Activated CD4-positive, alpha-beta T cell treated with anti-CD3 and anti-CD28 coated beads, Interleukin-2, amount 50 U/mL, for 24 hours (primary cell): ENCODE measurements at places on chromosomes 2 and 18.

DNA sequence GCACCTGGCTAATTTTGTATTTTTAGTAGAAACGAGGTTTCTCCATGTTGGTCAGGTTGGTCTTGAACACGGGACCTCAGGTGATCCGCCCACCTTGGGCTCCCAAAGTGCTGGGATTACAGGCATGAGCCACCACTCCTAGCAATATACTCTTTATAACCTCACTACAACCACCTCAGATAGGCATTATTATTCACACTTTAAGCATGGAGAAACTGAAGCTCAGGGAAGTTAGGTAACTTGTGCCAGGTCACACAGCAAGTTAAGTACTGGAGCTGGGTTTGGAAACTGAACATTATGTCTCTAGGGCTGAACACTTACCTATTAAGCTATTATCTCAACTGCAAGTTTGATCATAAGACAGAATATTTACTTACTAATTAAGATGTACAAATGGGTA is 42.6 kb upstream of the ACTR2 start:
- no peak for DNase-seq

DNA sequence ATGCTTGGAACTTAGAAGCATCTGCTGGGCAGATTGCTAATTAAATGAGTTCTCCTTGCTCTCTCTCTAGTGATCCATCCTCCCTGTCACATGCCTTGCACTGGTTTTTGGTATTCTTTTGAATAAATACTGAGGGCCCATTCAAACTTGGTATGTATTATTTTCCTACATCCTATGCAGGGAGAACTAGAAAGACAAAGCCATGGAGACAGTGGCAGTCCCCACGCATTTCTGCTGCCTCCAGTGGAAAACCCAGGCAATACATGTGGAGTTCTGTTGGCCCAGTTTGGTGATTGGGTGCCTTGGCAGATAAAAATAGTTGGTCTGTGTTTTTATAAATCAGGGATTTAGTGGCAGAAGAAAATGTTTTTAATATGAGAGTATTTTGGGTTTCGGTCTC is 68.7 kb downstream of the DIS3L2 start:
- DNase-seq, result no peak

- no peak for DNase-seq
These were observed 1.7 kb upstream of the PRKD3 start for GRCh38 chr2:37326285-37326684.

GRCh38 chr18:75122334-75122958 is 86.5 kb downstream of the PTGR3 start:
- DNase-seq, result no peak

DNA sequence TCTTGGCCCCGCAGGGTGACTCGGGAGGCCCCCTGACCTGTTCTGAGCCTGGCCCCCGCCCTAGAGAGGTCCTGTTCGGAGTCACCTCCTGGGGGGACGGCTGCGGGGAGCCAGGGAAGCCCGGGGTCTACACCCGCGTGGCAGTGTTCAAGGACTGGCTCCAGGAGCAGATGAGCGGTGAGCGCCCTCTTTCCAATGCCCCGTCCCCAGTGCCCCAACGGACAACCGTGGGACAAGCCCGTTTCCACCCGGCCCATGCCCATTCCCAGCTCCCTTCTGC is 2.6 kb upstream of the CHRND start:
- no peak for DNase-seq

GRCh38 chr18:10454681-10455557 is 484 bp downstream of the APCDD1 start:
- no peak for DNase-seq

DNA sequence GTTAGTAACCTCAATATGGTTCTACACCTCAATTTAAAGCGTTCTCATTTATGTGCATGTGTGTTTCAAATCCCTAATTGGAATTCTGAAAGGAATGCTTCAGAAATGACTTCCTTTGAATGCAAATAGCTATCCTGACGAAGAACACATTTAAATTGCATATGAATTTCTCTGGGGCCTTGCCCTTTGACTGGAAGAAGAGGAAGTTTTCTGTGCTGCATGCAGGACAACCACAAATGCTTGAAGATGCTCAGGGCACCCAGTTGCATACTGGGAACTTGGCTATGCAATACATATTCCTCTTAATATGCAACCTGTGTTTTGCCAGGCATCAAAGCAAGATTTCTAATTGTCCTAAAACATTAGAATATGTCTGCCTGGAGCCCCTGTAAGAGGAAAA is 55.3 kb downstream of the TMEM178A start:
- no peak for DNase-seq

DNA sequence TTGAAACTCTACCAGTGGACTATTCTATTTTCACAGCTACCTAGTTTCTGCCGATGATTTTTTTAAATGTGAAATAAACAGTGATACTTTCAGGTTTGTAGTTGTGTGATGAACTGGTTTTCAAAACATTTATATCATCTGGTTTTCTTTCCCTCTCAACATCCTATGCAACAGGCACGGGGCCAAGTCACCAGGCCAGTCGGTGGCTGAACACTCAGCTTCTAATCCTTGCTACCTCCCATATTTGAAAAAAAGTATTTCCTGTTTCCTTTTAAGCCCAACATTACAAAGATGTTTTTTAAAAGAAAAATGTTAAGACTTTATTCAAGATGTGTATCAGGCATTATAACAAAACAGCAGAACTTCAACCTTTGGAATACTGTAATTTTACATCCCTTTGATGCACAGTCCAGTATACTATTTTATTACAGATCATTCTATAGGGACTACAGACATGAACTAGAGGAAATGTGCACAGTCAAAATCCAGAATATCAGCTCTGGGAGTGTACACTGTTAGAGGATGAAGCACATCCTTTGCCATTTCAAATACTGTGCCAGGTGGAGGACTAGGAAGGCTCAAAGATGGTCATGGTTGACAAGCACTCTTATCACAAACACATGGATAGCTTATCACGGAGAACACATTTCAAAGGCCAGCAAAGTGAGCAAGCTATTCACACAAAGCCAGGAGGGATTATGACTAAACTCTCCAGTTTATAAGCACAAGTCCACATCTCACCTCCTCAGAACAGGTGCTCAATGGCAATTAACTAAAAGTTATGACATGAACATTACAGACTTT is 14.6 kb downstream of the MRPL35 start:
- DNase-seq, result no peak

GRCh38 chr2:229081411-229081810 is 189.7 kb downstream of the PID1 start:
- DNase-seq, result no peak

DNA sequence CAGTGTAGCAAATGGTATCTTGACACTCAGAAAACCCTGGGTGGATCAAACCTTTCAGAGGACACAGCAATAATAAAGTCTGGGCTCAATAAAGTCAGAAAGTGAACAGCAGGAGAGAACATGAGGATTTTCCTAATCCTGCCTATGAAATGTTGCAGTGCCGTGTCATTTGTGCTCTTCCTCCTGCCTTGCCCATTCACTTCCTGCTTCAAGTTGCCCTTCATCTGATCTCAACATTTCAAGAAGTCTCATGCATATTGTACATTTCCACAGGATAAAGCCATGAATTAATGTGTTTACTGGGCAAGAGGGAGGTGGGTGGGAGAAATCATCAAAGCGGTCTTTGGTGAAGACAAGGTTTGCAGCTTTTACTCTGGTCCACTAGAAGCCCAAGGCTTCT is 51.1 kb upstream of the STPG4 start:
- no peak for DNase-seq

GRCh38 chr18:23136326-23137096 is 1.2 kb downstream of the CABLES1 start:
- DNase-seq, result no peak

DNA sequence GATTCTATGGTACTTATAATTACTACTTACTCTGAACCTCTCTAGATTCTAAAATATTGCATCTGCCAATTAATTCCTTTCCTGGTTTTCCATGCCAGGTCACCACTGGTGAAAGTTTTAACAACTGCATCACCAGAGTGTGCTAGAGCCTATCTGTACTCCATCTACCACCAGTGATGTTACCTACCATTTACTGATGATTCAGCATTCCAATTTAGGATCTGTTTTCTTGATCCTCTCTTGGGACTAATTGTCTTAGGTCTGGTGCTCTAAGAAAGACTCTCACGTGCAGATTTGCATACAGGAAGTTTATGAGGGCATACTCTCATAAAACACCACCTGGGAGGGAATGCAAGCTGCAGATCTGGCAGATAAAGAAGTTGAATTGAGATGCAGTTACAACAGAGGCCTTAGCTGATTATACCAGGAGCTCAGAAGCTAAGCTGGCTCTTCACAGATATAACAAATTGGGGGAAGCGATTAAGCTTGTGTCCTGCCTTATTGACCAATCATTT is 347.6 kb upstream of the VRK2 start:
- DNase-seq, result no peak

DNA sequence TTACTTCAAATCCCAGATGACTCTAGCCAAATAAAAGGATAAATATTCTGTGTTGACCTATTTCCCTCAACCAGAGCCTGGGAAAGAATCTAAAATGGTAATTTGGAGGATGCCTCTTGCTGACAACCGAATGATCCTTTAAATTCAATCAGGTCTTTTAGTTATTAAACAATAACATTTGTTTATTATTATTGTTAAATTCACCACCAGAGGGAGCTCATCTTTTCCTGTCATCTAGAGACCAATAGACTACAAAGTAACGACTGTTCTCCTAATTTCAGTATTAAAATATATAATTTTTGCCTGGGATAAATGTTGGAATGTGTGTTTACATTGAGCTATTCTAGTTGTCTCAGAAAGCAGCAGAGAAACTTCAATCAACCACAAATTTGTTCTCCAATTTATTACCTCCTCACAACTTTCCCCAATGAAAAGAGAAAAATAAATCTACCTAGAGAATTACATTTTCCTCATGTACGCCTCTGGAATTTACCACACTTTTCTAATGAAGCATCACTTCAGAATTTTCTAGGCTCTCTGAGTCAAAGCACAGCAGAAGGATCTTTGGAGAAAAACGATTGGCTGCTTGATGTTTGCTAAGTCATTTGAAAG is 142.7 kb downstream of the SCG2 start:
- no peak for DNase-seq

DNA sequence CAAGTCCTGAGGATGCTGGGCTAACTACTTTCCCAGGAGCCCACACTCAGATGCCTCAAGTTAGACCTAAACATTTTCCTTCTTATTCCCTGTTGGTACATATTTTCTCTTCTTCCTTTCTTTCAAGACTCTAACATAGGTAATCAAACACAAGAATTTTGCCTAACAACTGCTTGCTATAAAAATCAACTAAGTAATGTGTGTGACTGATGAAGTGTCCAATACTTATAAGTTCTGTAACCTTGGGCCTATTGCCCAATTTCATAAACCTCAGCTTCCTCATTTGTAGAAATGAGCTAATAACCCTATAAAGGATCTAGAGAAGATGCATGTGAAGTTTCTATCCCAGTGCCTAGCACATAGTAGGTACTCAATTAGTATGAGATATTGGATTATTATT is 31.6 kb upstream of the PIK3C3 start:
- DNase-seq, result no peak

- DNase-seq, result no peak
These were observed 13.7 kb upstream of the TET3 start for GRCh38 chr2:73970850-73971471.

- DNase-seq, result no peak
These were observed 724.0 kb upstream of the LINC00305 start for GRCh38 chr18:64872710-64873458.

GRCh38 chr2:6231166-6231565 is 539.0 kb downstream of the SOX11 start:
- no peak for DNase-seq

DNA sequence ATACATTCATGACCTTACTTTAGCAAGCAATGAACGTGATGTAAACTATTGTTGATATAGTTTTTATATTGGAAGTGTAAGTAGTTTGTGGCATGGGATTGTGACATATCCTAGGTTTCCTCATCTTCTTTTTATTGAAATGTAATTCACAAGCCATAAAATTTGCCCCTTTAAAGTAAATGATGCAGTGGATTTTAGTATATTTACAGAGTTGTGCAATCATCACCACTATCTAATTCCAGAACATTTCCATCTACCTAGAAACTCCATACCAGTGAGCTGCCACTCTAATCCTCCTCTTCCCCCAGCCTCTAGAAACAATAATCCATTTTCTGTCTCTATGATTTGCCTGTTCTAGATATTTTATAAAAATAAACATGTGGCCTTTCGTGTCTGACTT is 10.7 kb upstream of the CASP10 start:
- DNase-seq, result no peak

DNA sequence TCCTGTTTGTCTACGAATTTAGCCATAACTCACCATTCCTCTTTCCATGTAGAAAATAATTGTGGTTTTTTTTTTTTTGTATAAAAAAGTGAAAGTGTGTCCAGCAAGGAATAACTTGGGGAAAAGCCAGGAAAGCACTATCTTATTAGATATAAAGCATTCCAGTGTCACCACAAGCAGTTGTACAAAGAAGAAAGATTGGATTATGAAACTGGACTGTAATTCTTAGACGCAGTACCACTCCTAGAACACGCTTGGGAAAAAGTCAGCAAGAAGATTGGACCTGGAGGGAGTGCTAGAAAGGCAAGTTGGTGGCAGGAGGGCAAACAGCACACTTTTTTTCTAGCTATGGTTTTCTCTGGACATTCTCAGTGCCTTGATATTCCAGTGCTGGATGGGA is 186.7 kb downstream of the PARD3B start:
- no peak for DNase-seq

- DNase-seq, result no peak
These were observed 128.9 kb upstream of the OTOS start for GRCh38 chr2:240269380-240269779.

- DNase-seq, result no peak
These were observed 833.8 kb upstream of the PIK3C3 start for GRCh38 chr18:41121116-41121826.

DNA sequence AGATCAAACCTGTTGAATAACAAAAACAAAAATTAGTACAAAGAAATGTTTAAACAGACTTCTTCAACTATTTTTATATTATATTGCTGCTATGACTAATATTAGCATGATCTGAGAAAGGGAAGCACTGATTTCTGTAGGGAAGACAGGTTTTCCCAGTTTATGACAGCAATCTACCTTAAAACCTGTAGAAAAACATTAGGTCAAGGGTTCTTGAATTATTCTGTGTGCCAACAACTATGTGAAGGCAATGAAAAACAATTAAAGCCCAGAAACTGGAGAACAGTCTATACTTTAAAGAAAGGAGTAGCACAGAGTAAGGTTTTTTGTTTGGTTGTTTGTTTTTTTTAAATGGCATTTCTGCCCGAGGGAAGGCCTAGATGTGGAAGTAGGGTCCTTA is 23.3 kb downstream of the PUM2 start:
- DNase-seq, result no peak

DNA sequence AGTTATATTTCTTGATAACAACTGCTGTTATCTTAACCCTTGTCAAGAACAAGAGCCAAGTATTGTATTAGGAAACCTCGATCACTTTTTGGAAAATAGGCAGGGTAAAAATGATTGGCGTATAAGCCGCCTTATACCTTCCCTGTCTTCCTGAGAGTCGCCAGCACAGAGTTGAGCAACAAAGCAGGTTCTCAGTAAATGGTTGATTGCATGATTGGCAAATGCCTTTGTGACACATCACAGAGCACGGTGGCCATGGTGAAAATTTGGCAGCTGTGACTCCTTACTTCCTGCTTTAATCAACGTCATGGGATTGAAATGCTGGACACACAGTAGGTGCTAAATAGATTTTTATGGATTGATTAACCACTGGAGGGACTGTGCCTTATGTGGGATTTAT is 3.9 kb upstream of the KLHL29 start:
- DNase-seq, result no peak

- DNase-seq, result no peak
These were observed 4.7 kb downstream of the CYTIP start for GRCh38 chr2:157438863-157439823.

GRCh38 chr2:3280683-3281520 is 96.7 kb downstream of the EIPR1 start:
- no peak for DNase-seq
